Hepatic stellate cell (primary cell): ENCODE measurements at places on chromosomes 12 and 14.

DNA sequence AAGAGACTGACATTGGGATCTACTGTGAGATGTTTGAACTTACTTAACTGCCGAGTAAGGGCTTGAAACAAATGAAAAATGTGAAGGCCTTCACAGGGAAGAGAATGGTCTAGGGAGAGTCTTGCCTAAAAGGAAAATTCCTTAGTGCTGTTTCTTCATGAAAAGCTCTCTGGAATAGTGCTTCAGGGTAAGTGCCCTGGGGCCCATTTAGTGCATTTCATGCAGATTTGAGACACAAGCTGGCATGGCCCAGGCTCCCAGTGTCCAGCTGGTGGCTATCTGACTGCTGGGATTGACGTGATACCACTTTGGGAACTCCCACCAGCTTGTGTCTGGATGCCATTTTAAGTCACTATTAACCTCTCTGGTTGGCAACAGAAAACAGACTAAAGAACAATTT lies 26.9 kb downstream of the BEST3 start:
- DNase-seq: no peak

DNA sequence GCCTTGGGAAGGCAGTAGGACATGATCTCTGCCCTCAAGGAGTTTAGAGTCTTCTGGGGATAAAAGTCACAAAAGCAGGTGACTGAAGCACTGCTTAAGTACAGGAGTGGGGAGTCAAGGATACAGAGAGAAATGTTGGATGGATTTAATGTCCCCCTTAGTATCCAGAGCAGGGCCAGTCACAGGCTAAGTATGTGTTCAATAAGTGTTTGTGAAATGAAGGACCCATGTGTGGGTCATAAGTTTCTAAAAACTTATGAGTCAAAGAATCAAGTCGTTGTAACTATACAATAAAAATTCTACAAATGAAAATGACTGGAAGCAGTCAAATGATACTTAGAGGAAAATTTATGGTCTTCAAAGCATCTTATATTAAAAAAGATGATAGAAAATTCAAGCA lies 25.1 kb downstream of the KRT80 start:
- no peak for DNase-seq

DNA sequence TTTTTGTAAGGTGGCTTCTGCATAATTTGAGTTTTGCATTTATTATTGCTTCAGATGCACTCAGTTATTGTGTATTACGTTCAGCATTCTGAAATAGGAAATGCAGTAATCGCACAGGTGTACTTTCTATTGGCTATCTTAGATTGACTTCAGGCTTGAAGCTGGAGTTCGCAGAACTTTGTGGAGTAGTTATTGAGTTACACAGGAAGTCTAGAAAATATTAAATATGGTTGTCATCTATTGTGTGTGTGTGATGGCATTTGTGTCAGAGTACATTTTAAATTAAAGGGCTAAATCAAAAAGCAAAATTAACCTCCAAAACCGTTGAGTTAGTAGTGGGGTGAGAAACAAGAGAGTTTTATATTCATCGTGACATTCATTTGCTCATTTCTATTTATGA lies 2.7 kb downstream of the ARID2 start:
- no peak for DNase-seq

- DNase-seq: no peak
Measured at GRCh38 chr14:101193106-101193844, 289.8 kb upstream of the RTL1 start.

DNA sequence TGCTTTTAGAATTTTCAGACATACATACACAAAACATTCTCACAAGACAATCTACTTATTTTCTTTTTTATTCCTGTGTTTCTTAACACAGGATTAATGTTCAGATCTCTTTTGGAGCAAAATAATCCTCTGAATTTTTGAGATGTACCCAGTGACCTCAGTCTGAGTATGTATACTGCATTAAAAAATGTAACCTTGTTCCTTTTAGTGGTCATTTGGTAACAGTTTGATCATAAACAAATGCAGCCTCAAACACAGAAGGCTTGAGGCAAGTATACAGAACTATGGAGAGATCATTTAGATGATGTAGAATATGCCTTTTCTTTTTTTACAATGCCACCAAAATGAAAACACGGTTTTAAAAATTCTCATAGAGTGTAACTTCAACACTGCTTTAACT lies 9.7 kb downstream of the HIF1A start:
- DNase-seq: no peak

DNA sequence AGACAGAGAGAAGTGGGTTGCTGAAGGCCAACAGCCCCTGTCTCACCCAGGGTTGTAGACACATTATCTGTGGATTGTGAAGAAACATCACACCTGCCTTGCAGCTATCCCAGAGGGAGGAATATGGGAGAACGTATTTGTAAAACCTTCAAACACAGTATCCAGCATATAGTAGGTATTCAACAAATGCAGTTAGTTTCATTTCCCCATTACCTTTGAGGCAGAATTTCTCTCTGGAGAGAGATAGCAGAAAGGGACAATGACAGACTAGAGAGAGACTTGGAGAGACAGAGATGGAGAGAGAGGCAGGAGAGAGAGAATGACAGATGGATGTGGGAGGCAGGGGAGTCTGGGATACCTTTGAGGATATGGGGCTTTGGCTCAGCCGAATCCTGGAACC lies 62.0 kb downstream of the WSCD2 start:
- no peak for DNase-seq

- no peak for DNase-seq
Measured at GRCh38 chr12:14854586-14855183, 11.4 kb upstream of the ART4 start.
